ENCODE measurements at places on chromosomes 7 and 10.
A peak's percentile ranks its signal among the peaks of the same experiment; 100 is the strongest.

- no peak for DNase-seq
These were observed 890 bp downstream of the ZFYVE27 start for GRCh38 chr10:97737770-97738265.

GRCh38 chr10:119502618-119503155, 39.8 kb downstream of the RGS10 start:
- no peak for DNase-seq

GRCh38 chr7:36369171-36369570, 20.5 kb upstream of the ANLN start:
- DNase-seq: no peak

DNA sequence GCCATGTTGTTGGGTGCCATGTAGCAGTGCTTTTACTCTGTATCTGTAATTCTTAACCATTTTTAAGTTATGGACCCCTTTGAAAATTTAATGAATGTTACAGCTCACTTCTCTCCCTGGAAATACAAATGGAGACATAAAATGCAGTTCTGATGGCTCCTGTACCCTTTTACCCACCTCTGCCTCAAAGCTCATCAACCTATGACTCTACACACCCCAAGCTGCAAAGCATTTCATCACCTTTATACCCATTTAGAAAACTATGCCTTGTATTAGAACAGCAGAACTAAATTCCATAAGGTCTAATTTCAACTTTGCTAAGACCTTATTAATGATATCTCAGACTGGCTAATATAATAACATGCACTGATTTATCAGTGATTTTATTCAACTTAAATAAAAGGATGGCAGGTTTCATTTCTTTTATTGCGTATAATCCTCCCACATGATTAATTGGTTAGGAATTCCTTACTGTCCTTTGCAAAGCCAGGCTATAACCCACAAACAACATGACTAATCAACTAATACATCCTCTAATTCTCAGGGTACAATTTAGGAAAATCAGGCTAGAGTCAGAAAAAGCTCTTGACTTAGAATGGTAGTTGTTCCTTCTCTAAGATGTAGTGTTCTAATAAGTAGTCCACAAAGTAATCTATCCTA, 68.1 kb downstream of the CPEB3 start:
- peak; percentile 31 for DNase-seq

GRCh38 chr7:46320956-46321355, 399.9 kb upstream of the IGFBP3 start:
- peak; percentile 28 for DNase-seq

GRCh38 chr10:125230251-125230650, 69.9 kb upstream of the CTBP2 start:
- no peak for DNase-seq

DNA sequence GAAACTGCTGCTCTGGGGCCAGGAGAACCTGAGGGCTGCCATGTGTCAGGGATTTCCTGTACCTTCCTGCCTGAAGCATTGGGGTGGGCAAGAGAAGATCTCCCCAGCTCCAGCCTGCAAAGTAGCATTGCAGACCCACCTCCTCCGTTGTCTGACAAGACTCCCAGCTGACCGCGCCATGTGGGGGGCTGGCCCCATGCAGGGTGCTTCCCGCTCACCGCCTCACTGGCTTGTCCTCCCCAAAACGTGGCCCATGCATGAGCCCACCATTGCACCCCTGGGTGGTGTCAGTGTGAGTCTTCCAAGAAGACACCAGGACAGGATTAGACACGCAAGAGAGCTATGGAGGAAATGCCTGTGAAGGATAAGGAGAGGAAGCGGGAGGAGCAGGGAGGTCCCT, 68.3 kb downstream of the ABRAXAS2 start:
- DNase-seq: no peak

DNA sequence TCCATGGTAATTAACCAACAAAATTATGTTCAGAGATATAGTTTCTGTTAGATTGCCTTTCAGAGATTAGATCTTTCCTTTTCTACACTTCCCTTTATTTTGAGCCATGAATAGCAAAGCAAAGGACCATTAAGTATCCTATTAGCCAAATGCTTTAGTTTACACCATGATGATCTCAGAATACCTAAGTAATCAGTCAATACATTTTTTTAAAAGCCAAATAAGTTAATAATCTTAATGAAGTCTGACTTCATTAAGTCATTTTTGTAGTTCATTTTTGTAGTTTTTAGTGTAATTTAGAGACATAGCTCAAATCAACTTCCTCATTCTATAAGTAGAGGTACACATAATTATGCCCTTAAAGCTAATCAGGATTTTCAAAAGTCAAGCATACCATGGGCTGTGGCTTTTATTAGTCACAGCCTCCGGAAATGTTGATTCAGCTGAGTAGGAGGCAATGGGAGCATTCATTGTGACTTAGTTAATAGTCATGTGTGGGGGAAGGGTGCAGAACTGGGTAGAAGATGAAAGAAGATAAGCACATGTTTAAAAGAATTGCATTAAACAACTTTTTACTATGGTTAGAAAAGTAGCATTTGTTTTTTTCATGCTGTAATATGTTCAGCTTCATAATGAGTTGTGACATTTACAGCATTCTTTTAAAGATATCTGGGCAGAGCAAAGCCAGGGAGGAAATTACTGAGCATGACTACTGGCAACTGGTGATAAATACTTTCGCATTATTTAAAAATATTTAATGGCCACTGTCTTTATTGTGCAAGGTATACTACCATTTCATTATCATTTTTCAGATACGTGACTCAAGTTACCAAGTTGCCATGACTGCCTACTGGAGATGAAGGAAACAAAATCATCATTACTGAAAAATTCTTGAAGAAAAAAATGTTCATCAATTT, 57.3 kb upstream of the CCDC71L start:
- peak; percentile 76 for DNase-seq

DNA sequence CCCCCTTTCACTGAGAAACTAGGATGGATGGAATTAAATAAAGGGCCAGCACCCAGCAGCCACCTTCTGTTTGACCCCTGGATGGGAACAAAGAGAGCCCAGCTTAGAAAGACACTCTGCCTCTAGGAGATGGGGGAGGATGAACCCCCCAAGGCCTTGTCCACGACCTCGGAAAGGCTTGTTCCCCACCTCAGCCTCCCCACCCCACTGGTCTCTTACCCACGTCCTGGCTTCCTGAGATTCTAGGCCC, 9.7 kb downstream of the ITPRIP start:
- no peak for DNase-seq

GRCh38 chr10:99689461-99689860, 30.2 kb downstream of the ENTPD7 start:
- no peak for DNase-seq

GRCh38 chr10:122546242-122546641, 14.3 kb upstream of the DMBT1 start:
- no peak for DNase-seq

DNA sequence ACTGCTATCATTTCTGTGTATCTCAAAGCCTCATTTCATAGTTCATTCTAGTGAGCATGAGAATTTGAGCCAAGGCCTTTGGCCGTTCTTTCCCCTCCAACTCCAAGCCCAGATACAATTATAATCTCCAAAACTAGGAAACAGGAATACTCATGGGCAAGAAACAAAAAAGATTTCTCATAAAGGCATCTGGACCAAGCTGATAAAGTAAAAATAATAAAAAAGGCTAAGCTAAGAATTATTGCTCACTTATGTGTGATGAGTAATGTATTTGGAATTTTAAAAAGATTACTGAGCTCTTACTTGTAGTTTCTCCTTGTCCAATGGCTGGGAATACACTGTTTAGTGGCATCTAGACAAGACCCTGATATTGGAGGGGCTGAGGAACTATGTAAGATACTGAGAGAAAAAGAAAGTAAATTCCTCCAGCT, 196.4 kb upstream of the POM121L12 start:
- DNase-seq: no peak

DNA sequence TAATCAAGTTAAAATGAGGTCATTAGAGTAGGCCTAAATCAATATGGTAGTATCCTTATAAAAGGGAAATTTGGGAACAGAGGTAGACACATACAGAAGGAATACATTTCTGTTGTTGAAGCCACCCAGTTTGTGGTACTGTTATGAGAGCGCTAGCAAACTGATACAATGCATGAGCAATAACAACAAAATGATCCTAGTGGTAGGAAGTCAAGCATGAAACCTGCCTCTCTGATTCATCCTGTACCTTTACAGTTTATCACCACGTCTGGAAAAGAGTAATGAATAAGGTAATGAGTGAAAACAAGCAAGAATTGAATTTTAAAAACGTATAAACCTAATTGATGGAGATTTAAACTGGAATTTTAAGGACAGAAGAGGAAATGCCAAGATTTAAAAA, 217.2 kb downstream of the PCLO start:
- no peak for DNase-seq

- no peak for DNase-seq
These were observed 3.6 kb downstream of the GPR158 start for GRCh38 chr10:25178411-25178810.

DNA sequence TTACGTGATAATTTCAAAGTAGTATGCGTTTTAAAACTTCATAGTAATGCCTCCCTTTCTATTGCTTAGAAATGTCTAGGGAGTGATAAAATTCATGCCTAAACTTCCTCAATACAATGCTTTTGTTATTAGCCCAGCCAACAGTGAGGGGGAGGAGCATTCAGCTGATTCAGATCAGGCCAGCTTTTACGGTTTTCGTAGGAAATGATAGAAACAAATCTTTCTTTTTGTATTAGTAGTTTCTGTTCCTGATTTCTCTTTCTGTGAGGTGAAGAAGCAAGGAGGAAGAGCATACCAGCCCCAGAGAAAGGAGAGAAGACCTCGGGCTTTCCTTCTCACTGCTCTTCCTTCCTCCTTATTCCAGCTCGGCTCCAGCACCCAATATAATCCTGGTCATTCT, 35.2 kb upstream of the ITPRID1 start:
- DNase-seq: no peak
